Inflammatory macrophage treated with lipopolysaccharide for 4 hours (primary cell): ENCODE measurements at places on chromosomes 4 and X.

GRCh38 chr4:13367691-13368090 lies 116.4 kb downstream of the RAB28 start:
- no peak for DNase-seq

GRCh38 chrX:129188231-129188630 lies 335.1 kb downstream of the SMARCA1 start:
- no peak for DNase-seq

DNA sequence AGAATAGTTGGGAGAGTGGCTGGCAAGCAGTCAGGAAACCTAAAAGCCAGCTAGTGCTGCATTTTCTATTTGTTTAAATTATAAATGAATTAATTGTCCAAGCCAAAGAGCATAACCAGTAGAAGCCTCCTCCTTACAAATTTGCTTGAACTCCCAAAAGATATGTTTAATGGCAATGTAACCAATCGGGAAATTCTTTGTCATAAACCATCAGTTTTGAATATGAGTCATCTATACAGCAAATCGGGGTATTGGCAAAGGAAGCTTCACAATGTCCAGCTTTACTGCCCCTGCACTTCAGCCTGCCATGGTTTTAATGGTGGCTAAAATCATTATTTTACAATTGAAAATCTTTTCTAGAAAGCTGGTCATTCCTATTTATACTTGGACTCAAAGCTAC lies 216.6 kb downstream of the SHROOM3 start:
- DNase-seq = no peak

- peak; percentile 43 for DNase-seq
These were observed 3.4 kb downstream of the SAT1 start for GRCh38 chrX:23786268-23786815.

DNA sequence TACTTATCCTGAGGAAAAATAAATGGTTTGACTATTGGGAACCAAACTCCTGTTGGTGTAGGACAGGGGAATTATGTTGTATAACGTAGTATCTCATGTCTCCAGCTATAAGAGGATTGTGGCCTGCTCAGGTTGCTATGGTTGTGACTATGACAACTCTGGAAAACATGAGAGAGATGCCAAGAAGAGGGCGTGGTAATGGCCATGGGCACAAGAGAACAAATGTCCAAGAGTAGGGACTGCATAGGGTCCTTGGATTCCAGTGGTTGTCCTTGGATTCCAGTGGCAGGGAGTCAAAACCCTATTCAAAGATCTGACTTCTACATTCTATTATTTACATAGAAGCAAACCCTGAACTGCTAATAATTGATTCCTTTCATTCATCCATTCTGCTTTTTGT lies 6.8 kb upstream of the MOB1B start:
- no peak for DNase-seq

- no peak for DNase-seq
These were observed 66.1 kb upstream of the EFNB1 start for GRCh38 chrX:68762766-68763165.

DNA sequence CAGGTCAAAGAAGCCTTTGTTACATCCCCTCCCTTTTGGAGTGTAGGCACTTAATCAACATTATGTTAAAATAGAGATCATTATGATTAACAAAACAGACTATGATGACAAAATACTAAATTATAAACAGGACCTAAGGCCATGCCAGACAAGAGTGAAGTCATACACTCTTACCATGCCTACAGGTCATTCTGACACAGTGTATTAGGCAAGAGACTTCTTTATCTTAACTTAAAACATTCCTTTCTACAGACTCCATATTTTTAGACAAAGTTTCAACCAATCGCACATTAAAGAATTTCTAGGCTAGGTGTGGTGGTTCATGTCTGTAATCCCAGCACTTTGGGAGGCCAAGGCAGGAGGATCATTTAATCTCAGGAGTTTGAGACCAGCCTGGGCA lies 128.6 kb upstream of the SLC34A2 start:
- DNase-seq = no peak

DNA sequence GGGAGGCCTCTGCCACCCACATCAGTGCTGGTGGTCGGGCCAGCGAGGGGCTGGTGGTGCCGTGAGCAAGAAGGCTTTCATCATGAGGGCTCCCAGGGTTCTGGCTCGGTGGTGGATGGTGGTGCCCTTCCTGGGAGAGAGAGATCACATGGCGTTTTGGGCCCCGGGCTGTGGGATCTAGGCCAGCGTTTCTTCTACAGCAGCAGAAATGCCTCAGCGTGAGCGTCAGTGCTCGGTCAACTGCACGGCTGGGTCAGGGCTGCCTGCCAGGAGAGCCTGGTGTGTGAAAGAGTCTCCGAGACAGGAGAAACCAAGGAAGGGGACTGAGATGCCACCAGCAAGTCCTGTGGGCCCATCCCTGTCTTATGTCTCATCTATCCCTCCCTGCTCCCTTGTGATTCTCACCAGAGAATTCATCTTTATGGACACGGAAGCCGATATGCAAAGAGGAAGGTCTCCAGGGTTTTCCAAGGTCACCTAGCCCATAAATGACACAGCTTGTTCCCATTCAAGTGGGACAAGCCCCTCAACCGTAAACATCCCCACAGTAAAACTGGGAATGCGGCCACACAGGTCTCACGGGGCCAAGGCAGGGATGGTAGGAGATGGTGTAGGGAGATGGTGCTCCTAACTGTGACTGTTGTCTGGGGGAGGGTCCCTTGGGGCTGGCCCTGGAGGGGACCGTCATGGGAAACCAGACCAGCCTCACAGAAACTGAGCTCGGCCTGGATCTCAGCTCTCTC lies 99.2 kb downstream of the SORCS2 start:
- no peak for DNase-seq

DNA sequence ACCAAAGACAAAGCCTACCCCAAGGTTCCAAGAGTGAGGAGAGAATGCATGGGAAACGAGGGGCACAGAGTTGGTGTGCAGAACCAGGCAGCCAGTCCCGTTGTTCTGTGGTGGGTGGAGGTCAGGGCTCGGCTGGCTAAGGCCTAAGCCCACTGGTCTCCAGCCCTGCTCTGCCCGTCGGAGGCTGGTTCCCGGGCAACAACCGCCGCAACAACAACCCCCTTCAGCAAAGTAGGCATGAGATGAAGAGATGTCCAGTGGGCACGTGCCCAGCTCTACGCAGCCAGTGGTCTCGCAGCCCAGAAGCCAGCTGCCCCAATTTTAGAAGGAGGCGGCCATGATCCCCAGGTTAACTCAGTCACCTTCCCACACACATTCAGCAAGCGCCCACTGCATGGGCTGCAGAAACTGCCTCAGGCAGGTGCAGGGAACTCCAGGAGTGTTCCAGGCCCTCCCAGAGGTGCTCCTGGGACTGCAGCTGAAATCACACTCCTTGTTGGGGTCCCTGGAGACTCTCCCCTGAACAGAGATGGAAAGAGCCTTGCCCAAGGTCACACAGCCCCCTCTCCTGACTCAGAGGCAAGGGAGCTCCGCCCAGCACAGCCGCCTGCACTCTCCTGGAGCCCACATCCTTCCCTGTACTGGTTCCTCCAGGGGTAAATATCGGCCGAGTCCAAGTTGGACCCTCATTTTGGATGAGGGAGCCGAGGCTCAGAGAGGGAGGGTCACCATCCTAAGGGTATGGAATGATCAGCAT lies 25.4 kb upstream of the HTRA3 start:
- no peak for DNase-seq

DNA sequence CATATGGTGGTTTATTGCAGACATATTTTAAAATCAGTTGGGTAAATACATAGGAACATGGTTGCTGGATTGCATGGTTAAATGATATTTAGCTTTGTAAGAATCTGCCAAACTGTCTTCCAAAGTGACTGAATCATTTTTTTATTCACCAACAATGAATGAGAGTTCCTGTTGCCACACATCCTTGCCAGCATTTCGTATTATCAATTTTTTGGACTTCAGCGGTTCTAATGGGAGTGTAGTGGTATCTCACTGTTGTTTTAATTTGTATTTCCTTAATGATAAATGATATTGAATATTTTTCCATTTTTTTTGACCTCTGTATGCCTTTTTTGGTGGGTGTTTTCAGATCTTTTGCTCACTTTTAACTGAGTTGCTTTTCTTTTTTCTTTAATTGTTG lies 1.4 kb upstream of the MTHFD2L start:
- DNase-seq = no peak

GRCh38 chrX:20434986-20435385 lies 168.3 kb upstream of the RPS6KA3 start:
- DNase-seq = no peak

- no peak for DNase-seq
These were observed 31.0 kb upstream of the PPARGC1A start for GRCh38 chr4:23920716-23921446.

GRCh38 chr4:132384709-132385108 lies 764.4 kb upstream of the PCDH10 start:
- DNase-seq = no peak

GRCh38 chrX:119410027-119410819 lies 11.1 kb downstream of the SLC25A43 start:
- no peak for DNase-seq

GRCh38 chr4:153513596-153513995 lies 47.4 kb downstream of the TMEM131L start:
- DNase-seq = no peak

GRCh38 chr4:30380404-30380998 lies 339.7 kb upstream of the PCDH7 start:
- peak; percentile 43 for DNase-seq

GRCh38 chr4:47194036-47194737 lies 162.8 kb downstream of the GABRB1 start:
- no peak for DNase-seq

- DNase-seq = no peak
These were observed 2.1 kb upstream of the KDR start for GRCh38 chr4:55127521-55127920.

GRCh38 chr4:183936047-183936446 lies 30.9 kb downstream of the STOX2 start:
- DNase-seq = no peak

- DNase-seq = no peak
These were observed 144.8 kb downstream of the BCOR start for GRCh38 chrX:39952989-39953388.

DNA sequence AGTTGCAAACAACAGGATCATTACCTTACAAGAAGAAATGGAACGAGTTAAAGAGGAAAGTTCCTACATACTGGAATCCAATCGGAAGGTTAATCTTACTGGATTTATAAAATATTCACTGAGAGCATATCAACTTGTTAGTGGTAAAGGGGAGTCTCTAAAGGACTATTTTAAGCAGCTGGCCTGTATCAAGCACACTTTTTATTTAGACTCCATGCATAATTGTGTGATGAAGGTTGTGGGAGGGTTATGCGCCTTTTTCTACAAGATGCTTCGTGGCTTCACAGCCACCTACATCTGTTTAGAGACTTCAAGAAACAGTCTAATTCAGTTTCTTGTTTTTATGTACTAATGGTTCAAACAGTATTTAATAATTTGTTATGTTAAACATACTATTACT lies 56.6 kb downstream of the GRSF1 start:
- no peak for DNase-seq

- DNase-seq = no peak
These were observed 26.1 kb downstream of the KLHL34 start for GRCh38 chrX:21632027-21632426.

GRCh38 chr4:98517218-98518021 lies 141.0 kb downstream of the TSPAN5 start:
- DNase-seq = no peak

DNA sequence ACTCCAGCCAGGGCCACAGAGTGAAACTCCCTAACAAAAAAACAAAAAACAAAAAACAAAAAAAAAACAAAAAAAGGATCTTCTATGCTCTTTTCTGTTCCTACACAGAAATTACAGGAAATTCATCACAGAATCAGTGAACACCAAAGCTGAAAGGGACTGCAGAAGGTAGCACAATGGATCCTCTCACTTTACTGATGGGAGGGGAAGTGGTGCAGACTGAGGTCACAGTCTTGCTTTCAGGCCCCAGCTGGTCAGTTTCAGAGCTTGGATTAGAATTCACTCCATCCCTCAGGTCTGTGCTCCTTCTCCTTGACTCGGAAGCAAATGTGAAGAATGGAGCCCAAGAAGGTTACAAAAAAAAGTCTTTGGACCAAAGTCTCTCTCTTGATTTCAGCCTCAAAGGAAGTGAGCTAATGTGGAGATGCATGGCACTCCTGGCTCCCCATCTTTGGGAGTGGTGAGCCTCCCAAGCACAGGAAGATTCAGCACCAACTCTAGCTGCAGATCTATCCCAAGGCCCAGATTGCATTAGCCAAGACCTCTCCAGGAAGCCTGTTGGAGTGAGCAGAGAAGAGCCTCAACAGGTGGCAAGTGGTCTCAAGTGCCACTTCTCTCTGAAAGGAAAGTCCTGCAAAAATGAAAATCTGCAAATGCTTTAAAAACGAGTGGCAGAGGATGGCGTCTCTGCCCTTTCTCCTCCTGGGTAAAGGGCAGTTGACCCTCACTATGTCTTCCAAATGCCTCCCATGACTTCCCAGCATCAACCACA lies 176.0 kb downstream of the MAML3 start:
- no peak for DNase-seq

DNA sequence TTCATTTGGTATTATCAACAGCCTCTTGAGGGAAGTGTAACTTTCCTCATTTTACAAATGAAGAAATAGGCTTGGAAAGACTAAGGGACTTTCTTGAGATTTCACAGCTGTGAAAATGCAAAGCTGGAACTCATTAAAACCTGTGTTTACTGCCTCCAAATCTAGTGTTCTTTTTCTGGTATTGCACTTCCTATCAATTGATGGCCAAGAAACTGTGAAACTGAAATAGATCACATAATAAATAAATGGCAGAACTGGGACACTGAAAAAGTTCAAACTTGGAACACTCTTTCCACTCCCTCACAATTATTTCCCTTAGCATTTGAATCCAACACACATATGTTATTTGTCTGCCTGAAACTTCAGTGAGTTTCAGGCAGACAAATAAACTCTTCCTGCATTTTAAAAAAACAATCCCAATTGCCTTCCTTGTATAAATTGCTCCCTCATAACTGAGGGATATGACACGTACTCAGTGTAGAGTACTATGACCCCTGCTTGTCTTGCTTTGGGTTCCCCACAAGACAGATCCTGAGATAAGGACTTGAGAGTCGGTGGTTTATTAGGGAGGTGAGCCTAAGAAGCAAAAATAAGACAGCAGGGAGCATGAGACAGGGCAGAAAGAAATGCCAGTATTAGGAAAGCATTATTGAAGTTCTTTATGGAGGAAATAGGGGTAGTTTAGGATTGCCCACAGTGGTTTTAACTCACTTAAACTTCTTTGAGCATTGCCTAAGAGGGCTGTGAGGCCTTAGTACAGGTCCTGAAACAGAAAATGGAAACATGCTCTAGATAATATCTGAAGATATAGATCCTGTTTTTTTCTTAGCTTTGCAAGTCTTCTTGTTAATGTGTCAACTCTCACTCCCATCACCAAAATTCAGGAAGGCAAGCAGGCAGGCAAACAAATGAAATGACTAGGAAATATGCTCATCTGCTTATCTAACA lies 33.9 kb downstream of the RTL3 start:
- DNase-seq = peak; percentile 27

- DNase-seq = no peak
These were observed 9.7 kb upstream of the RAB28 start for GRCh38 chr4:13493793-13494192.

GRCh38 chrX:37722595-37722994 lies 37.0 kb downstream of the XK start:
- DNase-seq = no peak

- DNase-seq = peak; percentile 15
These were observed 880 bp upstream of the LONRF3 start for GRCh38 chrX:118973389-118974087.

- DNase-seq = no peak
These were observed 7.5 kb downstream of the STOX2 start for GRCh38 chr4:183912585-183912984.

- peak; percentile 44 for DNase-seq
These were observed 219.0 kb downstream of the TLL1 start for GRCh38 chr4:166091912-166092510.
